AG09319 (cell line): ENCODE measurements at places on chromosomes 11 and 22.

DNA sequence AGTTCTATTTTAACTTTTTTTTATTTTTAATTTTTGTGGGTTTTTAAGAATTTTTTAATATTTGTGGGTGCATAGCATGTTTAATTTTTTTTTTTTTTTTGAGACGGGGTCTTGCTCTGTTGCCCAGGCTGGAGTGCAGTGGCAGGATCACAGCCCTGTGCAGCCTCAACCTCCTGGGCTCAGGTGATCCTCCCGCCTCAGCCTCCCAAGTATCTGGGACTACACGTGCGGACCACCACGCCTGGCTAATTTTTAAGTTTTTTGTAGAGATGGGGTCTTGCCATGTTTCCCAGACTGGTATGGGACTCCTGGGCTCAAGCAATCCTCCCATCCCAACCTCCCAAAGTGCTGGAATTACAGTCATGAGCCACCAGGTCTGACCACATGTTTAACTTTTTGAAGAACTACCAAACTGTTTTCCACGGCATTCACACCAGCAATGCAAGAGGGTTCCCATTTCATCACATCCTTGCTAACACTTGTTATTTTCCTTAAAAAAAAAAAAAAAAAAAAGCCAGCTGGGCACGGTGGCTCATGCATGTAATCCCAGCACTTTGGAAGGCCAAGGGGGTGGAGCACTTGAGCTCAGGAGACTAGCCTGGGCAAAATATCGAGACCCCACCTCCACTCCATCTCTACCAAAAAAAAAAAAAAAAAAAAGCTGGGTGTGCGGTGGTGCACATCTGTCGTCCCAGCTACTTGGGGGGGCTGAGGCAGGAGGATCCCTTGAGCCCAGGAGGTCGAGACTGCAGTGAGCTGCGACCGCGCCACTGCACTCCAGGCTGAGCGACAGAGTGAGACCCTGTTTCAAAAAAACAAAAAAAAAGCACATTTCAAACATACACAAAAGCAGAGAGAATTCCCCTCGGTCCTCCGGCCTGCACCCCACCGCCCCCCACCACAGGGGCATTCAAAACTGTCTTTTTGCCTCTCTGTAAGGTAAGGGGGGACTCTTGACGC is 16.7 kb upstream of the TXNRD2 start:
- DNase-seq = peak; percentile 66

- no peak for DNase-seq
Measured at GRCh38 chr11:134750619-134751018, 338.6 kb upstream of the B3GAT1 start.

- no peak for DNase-seq
Measured at GRCh38 chr11:102323542-102324251, 6.4 kb downstream of the BIRC3 start.

- DNase-seq = no peak
Measured at GRCh38 chr11:78876676-78877075, 302.0 kb upstream of the NARS2 start.

GRCh38 chr11:82527081-82527584 is 206.5 kb downstream of the FAM181B start:
- DNase-seq = no peak

GRCh38 chr11:58726737-58727414 is 4.9 kb downstream of the GLYAT start:
- DNase-seq = no peak

DNA sequence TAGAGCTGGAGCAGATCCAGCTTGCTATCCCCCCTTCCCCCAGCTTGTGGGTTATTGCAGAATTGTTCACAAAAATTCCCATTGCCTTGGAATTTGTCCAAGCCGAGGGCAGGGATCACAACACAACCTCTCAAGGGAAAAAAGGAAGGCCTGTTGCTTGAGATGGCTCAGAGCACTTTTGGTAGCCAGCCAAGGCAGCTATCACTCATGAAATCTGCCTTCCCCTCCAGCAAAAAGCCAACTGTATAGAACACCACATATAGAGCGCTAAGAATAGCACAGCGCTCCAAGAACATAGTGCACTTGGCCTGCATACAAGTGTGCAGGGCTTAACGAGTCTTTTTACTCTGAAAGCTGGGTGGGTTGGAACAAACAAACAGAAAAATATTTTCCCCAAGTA is 46.2 kb downstream of the FAM83F start:
- no peak for DNase-seq

- DNase-seq = no peak
Measured at GRCh38 chr11:129814244-129815014, 1.2 kb upstream of the TMEM45B start.

DNA sequence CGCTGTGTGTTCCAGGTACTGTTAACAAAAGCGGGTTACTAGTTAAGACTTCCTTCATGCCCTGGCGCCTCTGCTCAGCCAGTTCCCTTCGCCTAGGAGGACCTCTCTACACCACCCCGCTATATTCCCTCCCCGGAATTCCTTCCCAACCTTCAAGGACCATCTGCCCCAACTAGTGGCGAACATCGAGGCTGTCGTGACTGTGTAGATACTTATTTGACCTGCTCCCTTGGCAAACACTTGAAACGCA is 450 bp upstream of the BCL2L13 start:
- DNase-seq = no peak

- DNase-seq = no peak
Measured at GRCh38 chr11:107856981-107857517, 1.5 kb downstream of the SLC35F2 start.

DNA sequence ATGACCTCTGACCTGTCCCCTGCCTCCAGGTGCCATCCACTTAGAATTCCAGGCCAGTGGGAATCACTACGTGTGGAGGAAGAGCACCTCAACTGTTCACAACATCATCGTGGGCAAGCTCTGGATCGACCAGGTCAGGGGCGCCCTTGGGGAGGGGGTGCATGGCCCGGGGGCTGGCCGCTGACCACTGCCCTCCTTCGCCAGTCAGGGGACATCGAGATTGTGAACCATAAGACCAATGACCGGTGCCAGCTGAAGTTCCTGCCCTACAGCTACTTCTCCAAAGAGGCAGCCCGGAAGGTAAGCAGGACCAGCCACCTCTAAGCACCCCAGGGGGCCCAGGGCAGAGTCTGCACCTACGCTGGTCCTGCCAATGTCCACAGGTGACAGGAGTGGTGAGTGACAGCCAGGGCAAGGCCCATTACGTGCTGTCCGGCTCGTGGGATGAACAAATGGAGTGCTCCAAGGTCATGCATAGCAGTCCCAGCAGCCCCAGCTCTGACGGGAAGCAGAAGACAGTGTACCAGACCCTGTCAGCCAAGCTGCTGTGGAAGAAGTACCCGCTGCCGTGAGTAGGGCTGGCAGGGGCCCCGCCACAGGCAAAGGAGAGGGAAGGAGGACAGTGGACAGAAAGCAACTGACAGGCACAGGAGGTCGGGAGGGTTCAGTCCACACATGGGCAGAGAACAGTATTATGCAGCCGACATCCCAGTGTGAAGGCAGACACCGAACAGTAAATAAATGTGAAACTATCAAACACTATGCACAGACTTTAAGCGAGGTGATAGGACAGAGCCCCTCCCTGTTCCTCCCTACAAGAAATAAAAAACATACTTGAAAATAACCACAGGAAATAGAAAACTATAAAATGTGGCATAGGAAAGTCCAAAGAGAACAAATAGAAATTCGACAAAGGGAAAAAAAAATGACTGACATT is 74.9 kb downstream of the MORC2 start:
- no peak for DNase-seq

- no peak for DNase-seq
Measured at GRCh38 chr11:370070-370941, 1.0 kb downstream of the B4GALNT4 start.

DNA sequence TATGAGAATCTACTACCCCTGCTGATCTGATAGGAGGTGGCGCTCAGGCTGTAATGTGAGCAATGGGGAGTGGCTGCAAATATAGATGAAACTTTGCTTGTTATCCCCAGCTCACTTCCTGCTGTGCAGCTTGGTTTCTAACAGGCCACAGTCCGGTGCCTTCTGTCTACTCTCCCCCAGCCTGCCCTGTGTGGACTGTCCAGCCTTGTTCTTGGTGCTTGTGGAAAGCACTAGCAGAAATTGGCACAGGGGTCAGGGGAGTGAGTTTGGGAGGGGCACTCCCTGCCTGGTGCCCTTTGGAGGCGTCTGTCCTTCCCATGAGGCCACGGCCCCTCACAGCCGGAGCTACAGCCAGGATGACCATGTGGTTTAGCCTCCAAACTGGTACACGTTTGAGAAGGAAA is 14.3 kb downstream of the MOV10L1 start:
- no peak for DNase-seq

- DNase-seq = no peak
Measured at GRCh38 chr11:3631331-3631730, 10.5 kb downstream of the ART5 start.

- DNase-seq = no peak
Measured at GRCh38 chr22:17641269-17641668, 2.7 kb downstream of the BCL2L13 start.

- no peak for DNase-seq
Measured at GRCh38 chr22:44956840-44957767, 52.7 kb downstream of the PHF21B start.

DNA sequence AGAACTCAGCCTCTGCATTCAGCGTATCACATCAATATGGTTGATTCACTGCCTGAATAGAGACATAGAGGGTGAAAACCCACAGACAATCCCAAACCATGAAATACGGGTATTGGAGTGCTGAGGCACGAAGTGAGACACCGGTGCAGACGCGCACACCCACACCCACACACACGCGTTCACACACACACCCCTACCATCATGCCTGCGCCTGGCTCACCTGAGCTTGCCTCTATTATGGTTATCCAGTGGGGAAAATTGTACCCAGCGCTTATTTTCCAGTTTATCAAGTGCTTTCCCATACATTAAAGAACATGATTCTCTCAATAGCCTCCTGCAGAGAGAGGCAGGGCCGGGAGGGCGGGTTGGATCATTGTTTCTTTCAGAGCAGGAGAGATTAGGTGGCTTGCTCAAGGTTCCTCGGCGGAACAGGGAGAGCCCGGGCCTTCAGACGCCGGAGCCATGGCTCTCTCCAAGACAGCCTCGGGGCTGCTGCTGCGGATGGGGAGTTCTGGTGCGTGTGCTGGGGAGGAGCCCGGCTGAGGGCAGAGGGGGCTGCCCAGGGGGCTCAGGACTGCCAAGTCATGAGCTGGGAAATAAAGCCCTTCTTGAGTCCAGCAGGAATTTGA is 78.9 kb upstream of the THY1 start:
- DNase-seq = no peak

DNA sequence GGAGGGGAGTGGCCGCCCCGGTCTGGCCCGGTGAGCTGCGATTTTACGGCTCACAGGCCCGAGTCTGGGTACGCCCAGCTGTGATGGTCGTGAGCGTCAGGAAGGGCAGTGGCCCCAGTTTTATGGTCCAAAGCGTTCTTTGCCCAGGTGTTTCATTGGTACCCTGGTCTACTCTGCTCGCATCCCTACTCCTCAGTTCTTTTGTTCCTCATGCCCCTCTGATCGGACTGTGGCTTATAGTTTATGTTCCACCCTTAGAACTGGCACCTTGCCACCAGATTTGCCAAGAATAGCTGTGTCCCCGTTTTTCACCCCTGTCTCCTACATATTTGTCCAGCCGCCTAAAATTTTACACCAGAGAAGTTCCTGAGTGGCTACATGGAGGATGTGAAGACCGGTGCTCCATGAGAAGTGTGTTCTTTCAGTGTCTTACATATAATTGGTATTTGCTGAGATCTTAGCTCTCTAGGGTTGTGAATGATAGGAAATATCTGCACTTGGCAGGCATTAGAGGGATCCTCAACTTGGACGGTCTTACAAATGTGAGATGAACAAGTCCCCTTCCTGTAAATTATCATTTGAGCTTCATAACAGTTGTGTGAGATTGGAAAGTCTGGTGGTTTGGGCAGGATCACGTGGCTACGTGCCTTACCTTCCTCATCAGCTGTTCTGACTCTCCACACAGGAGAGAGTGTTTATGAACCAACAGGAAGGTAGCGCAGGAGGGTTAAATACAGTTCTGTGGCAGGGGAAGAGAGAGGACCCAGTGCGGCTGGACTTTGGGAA is 1.1 kb downstream of the PANX1 start:
- no peak for DNase-seq
